ENCODE measurements at places on chromosomes 1 and 21.

- DNase-seq, result no peak
These were observed 12.9 kb upstream of the TNN start for GRCh38 chr1:175054736-175055135.

- no peak for DNase-seq
These were observed 72.3 kb upstream of the ADAM30 start for GRCh38 chr1:119968601-119969000.

GRCh38 chr1:173276922-173277800 is 70.0 kb upstream of the TNFSF4 start:
- no peak for DNase-seq

DNA sequence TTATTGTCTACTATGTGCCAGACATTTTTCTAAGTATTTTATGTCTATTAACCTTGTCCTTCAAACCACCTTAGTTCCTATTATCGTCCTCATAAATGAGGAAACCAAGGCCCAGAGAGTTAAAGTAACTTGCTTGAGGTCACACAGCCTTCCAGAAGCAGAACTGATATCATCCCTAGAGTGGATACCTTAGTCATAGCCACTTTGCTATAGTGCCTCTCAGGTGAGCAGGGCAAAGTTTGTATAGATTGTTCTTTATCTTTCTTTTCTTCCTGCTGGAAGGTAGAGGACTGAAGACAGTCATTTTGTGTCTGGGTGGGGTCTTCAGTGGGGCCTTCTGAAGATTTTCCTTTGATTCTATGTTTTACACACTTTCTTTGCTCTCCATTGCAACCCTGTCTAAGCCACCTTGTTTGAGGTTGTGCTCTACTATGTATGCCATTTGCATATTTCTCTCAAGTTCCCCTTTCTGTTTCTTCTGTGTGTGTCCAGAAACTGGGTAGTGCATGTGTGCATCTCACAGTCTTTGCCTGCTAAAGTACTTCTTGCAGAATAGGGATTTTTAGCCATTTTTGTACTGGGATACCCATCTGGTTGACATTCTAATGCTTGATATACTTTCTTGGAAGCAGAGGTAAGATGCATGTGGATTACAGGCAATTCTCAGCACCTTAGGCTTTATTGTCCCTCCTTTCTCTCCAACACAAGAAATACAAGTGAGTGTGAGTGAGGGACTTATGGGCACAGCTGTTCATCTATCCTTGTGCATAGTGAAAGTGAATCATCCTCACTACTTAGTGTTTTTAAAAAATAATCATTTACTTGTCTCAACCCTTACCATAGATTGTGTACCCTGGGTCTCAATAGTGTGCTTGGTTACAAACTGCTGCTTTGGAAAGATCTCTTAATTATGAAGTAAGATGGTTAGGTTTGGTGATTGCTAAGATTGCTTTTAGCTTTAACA is 207.6 kb upstream of the HMCN1 start:
- DNase-seq, result no peak

DNA sequence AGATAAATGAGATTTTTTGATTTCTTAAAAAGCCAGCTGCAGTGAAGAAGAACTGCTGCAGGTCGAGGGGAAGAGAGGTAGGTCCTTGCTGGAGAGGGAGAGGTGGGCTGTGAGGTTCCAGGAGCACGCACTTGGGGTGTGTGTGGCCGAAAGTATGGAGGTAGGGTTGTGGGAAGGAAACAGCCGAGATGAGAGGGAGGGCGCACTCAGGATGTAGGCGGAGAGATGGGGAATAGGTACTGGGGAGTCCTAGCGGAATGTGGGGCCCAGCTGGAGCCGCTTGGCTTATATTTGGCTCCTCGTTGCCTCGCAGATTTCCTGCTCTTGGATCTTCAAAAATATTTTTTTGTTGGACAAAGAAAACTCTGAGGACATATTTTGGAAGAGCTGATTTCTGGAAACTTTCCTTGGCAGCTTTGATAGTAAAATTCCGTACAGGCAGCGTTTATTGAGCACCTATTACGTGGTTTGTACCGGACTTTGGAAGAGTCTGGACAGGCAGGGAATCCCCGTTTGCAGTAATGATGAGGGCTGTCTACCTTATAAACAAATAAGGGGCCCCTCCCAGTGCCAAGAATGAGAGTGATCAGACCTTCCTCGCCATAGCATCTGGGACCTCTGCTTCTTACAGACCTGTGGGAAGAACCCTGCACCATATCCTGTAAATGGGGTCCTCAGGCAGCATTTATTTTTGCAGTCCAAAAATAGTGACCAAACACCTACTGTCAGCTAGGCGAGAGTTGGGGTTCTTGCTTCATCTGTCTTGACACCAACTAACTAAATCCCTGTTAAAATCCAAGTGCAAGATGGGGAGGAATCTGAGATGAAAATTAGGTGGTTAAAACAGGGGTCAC is 1.5 kb downstream of the LRRC8D start:
- DNase-seq, result peak; percentile 43

- no peak for DNase-seq
These were observed 47.4 kb downstream of the CLCA4 start for GRCh38 chr1:86594284-86594770.

DNA sequence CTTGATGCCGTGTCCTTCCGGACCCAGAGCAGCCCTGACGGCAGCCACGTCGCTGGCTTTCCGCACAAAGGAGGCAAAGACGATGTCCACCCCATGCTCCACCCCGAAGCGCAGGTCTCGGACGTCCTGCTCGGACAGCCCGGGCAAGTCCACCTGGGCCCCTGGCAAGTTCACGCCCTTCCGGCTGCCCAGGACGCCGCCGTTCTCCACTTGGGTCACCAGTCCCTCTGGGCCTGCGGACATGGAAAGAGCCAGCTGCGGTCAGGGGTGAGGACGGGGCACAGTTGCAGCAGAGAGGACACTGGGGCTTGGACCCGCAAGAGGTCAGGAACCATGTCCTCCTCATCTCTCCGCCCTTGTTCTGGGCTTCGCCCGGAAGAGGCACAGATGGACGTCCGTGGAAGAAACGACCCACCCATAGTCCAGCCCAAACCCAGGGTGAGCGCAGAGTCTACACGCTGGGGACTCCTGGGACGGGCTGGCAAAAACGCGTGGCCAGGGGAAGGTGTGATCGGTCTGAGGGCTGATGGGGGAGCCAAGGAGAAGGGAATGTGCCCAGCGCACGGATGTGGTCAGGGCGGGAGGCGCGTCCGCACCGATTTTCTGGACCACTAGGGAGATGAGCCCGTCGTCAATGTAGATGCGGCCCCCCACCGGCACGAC is 6.6 kb downstream of the PKLR start:
- no peak for DNase-seq

DNA sequence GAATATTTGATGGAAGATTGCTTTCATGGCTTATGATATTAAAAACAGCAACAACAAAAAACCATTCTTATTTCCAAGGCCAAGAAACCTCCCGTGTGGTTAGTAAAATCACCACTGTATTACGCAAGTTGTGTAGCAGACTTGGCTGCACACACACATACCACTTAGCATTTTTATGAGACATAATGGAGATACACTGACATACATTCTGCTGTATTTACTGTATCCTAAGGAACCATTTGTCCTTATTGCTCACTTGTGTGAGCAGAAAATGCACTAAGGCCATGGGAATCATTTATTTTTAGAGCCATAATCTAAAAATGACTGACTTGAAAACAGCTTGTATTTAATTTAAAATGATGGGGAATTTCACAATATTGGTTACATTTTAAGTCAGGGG is 584 bp upstream of the C1orf141 start:
- DNase-seq, result no peak

GRCh38 chr1:170360601-170361000 is 171.4 kb upstream of the GORAB start:
- no peak for DNase-seq

DNA sequence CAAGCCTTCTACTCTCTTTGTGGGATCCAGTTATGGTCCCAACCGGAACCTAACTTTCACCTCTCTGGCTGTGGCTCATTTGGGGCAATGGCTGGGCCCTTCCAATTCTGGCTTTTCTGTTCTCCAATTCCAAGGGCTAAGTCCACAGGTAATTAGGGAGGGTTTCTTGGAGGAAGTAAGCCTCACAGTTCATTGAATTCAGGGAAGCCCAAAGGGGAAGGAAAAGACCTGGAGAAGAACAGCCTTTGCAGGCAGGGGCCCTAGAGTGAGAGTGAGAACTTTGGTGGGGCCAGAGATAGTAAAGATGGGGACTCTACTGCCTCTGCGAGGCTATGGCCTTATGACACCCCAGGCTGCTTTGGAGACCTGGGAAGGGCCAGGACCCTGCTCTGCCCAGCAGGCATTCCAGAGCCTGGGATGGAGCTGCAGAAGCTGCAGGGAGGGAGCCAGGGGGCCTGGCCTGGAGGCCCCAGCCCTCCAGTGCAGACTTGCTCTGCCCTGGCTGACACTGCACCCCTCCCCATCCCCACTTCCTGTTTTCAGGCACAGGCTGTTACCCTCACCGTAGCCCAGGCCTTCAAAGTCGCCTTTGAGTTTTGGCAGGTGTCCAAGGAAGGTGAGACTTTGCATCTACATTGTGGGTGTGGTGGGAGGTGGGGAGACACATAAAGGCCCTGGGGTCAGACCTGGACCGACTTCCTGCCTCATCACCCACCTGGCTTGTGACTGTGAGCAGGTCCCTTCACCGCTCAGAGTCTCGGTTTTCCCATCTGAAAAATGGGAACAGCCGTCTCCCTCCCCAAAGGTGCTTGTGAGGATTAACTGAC is 18.9 kb downstream of the LDLRAP1 start:
- no peak for DNase-seq

GRCh38 chr1:228515200-228515834 is 28.1 kb downstream of the RNF187 start:
- DNase-seq, result peak; percentile 71

DNA sequence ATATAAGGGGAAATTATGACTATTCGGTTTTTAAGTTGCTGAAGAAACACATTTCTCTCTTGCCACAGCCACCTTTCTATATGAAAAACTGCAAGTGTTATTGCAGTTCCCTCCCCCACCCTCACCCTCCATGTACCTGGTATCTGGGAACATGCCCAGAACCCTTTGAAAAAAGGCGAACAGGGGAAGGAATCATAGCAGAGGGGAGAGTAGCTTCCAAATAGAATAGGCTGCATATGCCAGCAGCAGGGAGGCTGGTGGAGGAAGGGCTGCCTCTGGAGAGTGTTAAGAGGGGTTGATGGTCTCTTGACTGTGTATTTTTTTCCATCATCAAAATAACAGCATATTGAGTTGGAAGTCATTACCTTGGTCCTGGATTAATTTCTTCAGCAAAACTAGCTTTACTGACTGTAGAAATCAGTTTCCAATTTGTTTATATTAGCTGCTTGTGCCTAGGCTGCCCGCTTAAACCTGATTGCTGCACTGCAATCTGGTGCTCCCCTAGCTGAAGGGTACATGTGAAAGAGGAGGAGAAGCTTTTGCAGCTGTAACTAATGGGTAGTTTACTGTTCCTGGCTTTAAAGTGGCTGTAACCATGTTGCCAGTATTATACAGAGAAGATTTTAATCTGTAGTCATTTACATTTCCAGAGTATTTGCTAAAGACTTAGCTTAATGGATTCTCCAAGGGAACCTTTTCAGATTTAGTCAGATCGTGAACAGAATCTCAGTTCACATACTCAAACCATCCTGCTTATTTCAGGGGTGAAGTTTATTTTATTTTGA is 22.7 kb downstream of the AHCYL1 start:
- DNase-seq, result no peak

DNA sequence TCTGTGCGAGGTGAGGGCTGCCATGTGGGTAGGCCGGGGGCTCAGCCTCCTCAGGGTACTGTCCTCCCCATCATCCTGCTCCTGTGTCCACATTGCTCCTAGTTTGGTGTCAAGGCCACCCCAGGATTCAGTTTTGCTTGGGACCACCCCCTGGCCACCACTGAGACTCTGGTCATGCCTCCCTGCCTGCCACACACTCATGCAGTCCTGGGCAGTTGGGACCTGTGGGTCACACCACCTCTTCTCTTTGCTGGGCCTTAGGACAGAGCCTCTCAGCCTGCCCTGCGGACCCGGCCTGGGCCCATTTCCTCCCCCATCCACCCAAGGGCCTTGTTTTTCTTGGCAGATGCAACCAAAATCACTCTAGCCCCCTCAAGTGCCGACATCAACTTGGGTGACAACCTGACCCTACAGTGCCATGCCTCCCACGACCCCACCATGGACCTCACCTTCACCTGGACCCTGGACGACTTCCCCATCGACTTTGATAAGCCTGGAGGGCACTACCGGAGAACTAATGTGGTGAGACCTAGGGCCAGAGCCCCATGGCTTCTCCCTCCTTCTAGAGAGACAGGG is 19.4 kb downstream of the TMEM81 start:
- DNase-seq, result no peak

- no peak for DNase-seq
These were observed 4.0 kb upstream of the SMIM12 start for GRCh38 chr1:34863501-34863900.

DNA sequence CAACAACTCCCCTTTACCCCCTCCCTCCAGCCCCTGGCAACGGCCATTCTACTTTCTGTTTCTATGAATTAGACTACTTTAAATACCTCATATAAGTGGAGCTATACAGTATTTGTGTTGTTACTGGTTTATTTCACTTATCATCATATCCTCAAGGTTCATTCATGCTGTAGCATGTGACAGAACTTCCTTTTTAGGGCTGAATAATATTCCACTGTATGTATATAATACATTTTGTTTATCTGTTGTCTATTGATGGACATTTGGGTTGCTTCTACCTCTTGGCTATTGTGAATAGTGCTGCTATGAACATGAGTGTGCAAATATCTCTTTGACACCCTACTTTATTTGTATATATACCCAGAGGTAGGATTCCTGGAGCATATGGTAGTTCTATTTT is 2.2 kb downstream of the NHLH1 start:
- DNase-seq, result no peak

- DNase-seq, result no peak
These were observed 21.6 kb downstream of the URB1 start for GRCh38 chr21:32370998-32371766.

DNA sequence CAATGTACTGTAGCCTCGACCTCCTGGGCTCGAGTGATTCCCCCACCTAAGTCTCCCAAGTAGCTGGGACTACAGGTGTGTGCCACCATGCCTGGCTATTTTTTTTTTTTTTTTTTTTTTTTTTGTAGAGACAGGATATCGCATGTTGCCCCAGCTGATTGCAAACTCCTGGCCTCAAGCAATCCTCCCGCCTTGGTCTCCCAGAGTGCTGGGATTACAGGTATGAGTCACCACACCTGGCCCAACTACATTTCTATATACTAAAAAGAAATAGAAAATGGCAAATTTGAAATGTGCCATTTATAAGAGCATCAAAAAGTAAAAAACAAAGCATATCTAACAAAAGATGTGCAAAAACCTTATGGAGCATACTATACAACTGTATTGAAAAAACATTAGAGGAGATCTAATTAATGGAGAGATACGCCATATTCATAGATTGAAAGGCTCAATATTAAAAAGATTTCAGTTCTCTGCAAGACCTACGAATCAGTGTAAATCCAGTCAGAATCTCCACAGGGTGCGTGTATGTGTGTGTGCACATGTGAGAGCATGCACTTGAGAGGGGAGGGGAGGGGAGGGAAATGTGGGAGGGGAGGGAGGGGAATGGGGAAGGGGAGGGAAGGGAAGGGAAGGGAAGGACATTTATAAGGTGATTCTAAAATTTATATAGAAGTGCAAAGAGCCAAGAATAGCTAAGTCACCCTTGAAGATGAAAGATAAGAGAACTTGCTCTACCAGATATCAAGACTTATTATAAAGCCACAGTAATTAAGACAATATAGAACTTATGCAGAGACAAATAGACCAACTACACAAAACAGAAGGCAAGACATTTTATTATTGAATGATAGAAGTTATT is 15.5 kb upstream of the PADI4 start:
- no peak for DNase-seq
